Glutamatergic neuron (in vitro differentiated cells): ENCODE measurements at places on chromosomes 7 and 10. TPM values are rescaled to one million over a fixed set of nuclear protein-coding genes. Genes with fewer than 3 reads are reported as not detected.
A peak's percentile ranks its signal among the peaks of the same experiment; 100 is the strongest.

GRCh38 chr7:96361116-96361857 is 39.4 kb upstream of the SLC25A13 start:
- no peak for DNase-seq

GRCh38 chr7:149071641-149072437 is 18.7 kb downstream of the ZNF786 start:
- DNase-seq, result peak; percentile 73

DNAH11 gene
- total RNA-seq, result 0.22 TPM

- no peak for DNase-seq
Measured at GRCh38 chr10:103396789-103397087, 312 bp downstream of the PDCD11 start.

- DNase-seq, result no peak
Measured at GRCh38 chr10:75663947-75664664, 232.7 kb downstream of the LRMDA start.

- no peak for DNase-seq
Measured at GRCh38 chr10:79937701-79938151, 11.2 kb downstream of the SFTPD start.

GRCh38 chr7:55309040-55309991 is 55.8 kb upstream of the LANCL2 start:
- DNase-seq, result no peak

DNA sequence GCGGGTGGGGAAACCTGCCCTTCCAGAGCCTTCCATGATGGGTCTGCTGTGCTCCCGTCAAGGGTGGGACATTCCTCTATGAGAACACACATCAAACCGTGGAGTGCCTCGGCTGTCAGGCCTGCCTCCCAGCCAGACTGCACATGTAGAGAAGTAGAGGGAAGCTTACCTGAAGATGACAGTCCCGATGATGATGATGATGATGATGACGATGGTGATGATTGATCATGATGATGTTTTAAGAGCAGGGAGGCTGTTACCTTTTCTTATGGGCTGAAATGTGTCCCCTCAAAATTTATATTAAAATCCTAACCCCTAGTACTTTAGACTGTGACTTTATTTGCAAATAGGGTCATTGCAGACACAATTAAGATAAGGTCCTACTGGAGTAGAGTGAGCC is 76.1 kb upstream of the ANLN start:
- DNase-seq, result no peak

DNA sequence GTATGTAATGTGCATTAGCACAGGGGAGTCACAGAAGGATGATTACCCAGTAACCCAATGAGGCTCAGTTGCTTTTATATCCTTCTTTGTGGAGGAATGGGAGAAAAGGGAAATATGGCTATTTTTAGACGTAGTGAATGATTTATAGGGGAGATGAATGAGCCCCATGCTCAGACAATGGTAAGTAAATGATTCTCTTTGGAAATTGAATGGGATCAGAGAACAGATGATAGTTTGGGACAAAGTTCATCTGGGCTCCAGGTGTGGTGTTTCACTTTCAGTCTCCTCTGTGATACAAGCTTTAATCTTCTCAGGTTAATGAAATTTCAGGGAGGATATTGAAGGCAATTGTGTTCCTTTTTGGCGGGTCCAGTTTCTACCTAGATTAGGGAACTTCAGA is 63.0 kb upstream of the MPP7 start:
- no peak for DNase-seq

- DNase-seq, result no peak
Measured at GRCh38 chr7:80623503-80624252, 14.8 kb upstream of the CD36 start.

DNA sequence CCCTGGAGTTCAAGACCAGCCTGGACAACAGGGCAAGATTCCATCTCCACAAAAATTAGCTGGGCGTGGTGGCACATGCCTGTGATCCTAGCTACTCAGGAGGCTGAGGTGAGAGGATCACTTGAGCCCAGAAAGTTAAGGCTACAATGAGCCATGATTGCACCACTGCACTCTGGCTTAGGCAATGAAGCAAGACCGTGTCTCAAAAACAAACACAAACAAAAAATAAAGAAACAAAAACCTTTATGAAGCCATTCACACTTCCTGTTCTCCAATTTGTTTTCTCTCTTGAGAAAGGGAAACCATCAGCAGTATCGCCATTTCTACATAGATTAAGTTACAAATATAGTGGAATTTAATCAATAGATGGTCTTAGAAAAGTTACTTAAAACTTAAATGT is 19.8 kb downstream of the YME1L1 start:
- no peak for DNase-seq

DNA sequence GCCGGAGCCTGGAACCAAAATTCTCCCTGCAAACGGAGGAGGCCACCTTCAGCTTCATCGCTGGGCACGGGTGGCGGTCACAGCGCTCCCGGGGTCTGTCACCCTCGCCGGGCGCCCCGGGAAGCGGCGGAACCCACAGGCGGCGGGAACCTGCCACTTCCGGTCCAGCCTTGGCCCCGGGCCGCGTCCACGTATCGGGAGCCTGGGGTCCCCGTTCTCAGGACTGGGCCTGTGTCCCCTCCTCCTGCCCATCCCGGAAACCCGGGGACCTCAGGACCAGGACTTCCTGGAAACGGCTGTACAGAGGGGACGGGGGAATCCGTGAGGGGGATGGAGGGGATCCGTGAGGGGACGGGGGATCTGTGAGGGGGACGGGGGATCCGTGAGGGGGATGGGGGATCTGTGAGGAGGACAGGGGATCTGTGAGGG is 25.4 kb downstream of the PDGFA start:
- DNase-seq, result peak; percentile 13

CPA1 gene
- not detected for total RNA-seq
